ENCODE measurements at places on chromosomes 16 and 17. TPM values are rescaled to one million over a fixed set of nuclear protein-coding genes. Genes with fewer than 3 reads are reported as not detected.

- no peak for ATAC-seq
These were observed 9.4 kb downstream of the GGA2 start for GRCh38 chr16:23500862-23501225.

DNA sequence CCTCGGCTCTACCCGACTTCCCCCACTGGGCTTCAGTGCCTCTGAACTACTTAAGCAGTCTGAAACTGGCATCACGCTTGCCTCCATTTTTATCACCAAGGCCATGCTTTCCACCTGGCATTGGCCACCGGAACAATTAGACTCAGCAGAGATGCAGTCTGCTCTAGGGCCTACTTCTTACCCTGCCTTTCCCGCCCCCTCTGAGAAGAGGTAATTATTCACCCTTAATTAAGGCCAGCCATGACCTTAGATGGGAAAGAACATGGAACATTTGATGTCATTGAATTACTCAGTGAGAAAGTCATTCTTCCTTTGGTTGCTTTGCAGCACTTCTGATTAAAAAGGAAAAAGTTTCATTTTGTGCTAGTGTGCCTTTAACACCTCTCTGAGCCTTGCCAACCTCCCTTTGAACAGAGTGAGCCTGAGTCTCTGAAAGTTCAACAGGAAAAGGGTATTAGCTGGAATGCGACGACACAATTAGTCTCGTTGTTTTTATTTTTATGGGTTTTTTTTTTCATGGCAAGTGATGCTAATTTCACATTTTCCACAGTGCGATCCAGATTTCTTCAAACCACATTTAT lies 60.9 kb upstream of the TNRC6A start:
- peak; percentile 84 for ATAC-seq

The GUCY2D gene
- total RNA-seq, result 0.15 TPM

- ATAC-seq, result no peak
These were observed 51.2 kb upstream of the MED9 start for GRCh38 chr17:17425591-17425990.

DNA sequence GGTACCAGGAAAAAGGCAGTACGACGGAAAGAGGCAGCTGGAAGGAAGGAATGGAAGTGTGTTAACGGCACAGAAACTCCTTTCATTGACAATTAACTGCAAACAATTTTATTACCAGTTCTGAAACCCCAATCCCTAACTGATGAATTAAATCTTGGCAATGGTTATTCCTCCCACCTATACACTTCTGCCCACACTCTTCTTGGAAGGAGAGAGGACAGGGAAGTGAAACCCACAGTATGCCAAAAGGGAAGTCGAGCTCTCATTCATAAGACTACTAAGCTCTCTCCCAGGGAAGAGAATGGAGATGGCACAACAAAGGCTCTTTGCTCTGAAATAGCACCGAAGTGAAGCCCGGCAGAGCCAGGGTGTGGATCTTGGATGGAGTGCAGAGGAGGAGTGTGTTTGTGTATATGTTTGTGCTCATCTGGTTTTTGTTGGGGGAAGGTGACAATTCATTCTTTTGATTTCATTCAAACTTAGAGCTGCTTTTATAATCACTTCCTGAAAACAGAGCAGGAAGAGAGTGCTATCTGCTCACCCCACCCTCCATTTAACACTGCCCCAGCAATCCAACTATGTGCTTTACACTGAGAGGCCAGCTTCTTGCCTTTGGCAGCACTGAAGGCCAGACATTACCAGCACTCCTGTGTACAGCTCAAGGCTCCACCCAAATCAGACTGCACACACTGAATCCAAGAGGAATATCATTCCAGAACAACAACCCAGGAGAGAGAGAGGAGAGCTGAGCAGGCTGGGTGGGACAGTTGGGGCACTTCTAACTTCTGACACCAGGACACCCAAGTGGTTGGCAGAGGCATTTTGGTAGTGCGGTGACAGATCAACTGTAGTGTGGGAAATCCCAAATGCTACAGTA lies 68.7 kb downstream of the HIC1 start:
- ATAC-seq, result no peak

DNA sequence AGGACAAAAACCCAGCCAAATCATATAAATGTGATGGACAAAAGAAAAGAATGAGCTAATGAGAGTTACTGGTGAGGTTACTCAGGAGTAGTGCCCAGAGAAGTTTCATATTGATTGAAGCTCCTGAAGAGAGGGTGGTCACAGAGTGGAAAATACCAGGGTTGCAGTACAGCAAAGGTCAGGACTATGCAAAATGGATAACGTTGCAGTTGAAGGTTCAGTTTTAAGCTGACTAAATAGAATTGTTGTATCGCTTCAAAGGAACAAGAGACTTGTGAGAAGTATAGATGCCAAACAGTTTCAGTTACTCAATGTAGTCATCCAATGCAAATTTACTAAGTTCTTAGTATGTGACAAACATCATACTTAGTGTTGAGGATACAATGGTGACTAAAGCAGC lies 47.1 kb downstream of the ABCA8 start:
- ATAC-seq, result peak; percentile 35

GRCh38 chr16:57711993-57712392 lies 17.4 kb downstream of the DRC7 start:
- ATAC-seq, result peak; percentile 65

The IGSF6 gene
- total RNA-seq, result not detected

DNA sequence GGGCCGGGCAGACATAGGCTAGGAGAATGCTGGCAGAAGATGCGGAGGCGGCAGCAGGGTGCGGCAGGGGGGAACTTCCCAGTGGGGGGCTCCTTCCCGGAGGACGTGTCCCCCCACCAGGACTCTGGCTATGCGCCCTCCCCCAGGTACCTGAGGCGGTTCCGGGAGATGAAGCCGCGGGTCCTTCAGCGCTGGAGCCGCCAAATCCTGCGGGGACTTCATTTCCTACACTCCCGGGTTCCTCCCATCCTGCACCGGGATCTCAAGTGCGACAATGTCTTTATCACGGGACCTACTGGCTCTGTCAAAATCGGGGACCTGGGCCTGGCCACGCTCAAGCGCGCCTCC lies 3.4 kb downstream of the WNK4 start:
- no peak for ATAC-seq

GRCh38 chr16:6852643-6853225 lies 479.9 kb upstream of the RBFOX1 start:
- ATAC-seq, result no peak

DNA sequence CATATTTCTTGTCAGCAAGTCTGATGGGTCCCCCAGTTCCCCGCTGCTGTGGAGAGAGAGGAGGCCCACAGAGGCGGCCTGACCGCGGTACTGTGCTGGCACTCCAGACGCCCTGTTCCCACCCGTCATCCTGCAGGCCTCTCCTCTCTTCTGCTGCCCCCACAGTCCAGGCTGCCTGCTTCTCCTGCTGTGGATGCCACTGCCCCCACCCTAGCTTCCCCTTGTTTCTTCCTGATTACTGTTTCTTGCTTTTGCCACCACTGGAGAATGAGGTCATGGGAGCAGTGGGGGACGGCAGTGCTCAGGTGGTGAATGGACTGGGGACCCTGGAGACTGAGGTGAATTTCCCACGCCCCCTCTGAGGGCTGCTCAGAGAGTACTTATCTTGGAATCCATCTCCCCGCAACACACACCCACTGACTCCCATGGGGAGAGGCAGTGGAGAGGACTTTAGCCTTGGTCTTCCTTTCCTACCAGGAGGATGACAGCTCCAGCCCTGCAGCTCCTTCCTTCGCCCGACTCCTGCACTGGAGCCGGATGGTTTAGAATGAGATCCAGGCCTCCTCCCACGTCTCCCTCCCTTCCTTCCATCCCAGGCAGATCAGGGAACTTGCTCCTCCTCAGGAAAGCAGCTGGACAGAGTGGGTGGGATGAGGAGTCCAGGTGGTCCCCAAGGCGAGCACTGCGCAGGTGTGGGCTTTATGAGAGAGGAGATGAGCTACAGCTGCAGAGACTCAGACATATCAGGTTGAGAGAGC lies 60.4 kb downstream of the PLXDC1 start:
- no peak for ATAC-seq

DNA sequence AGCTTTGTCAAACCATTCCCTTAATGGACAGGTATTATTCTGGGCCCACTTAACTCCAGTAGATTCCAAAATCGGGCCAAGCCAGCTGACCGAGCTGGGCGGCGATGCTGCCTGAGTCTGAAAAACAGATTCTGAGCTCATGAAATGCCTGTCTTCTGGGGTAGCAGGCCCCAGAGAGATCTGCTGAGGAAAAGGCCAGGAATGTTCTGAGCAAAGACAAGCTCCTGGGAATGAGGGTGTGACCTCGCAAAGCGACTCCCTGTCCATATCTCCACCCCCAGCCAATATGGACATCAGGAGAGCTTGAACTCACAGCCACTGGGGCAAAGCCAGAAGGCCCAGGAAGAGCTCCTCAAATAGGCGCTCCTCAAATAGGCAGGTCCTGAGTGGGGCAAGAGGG lies 23.7 kb downstream of the ZNF423 start:
- no peak for ATAC-seq

The ADGRG3 gene
- total RNA-seq, result not detected

The CDH3 gene
- total RNA-seq, result 0.86 TPM

DNA sequence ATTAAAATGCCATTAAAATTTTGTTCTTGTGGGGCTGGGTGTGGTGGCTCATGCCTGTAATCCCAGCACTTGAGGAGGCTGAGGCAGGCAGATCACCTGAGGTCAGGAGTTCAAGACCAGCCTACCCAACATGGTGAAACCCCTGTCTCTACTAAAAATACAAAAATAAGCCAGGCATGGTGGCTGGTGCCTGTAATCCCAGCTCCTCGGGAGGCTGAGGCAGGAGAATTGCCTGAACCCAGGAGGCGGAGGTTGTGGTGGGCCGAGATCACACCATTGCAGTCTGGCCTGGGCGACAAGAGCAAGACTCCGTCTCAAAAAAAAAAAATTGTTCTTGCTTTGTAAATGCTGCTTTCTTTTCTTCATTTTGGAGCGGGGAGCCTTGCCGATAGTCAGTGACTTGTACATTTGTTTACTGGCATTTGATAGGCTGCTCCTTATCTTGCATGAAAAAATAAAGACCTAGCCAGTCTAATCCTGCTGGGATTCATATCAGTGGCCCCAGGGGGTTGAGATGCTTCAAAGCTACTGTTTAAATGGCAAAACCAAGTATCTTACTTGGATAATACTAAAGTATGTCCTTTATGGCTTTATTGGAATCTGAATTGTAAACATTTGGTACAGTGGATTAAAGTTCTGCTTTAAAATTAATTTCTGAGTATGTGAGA lies 3.3 kb upstream of the CLTC start:
- ATAC-seq, result no peak

The GRN gene
- total RNA-seq, result 54.5 TPM

DNA sequence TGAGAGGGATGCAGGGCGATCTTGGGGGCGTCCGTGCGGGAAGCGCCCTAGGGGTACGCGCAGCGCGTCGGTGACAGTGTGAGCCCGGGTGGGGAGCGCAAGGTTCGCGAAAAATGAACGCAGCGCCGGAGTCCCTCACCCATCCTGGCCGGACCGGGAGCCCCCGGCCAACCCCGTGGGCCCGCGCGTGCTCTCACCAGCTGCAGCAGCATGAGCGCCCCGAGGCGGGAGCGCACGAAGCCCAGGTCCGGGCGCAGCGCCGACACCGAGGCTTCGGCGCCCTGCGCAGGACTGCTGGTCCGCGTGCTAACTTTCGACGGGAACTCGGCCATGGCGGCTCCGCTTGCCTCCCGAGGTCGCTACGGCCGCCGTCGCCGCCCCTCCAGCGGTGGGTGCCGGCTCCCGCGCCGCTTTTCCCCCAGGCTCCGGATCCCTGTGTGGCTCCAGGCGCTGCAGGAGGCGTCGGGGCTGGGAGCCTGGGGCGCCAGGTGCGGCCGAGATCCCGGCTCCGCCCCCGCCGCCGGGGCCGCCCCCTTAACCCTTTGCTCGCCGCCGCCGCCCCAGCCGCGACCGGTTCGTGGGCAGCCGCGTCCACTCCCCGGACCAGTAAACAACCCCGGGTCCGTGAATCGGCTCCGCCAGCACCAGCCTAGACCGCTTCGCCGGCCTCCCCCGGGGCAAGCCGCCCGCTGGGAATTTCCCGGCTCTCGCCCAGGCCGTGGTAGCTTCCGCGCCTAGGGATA lies at the start of gene PLLP:
Gene PLLP, minus strand, starts transcription at position 464 of the 743 bp plus-strand sequence. Its CDS starts 132 bp downstream, at position 332.
- peak; percentile 76 for ATAC-seq

- ATAC-seq, result no peak
These were observed at the start of gene KRT222 for GRCh38 chr17:40664582-40665333. Gene KRT222, minus strand, starts transcription at chr17:40665177. Its CDS starts 78 bp downstream, at chr17:40665099.

DNA sequence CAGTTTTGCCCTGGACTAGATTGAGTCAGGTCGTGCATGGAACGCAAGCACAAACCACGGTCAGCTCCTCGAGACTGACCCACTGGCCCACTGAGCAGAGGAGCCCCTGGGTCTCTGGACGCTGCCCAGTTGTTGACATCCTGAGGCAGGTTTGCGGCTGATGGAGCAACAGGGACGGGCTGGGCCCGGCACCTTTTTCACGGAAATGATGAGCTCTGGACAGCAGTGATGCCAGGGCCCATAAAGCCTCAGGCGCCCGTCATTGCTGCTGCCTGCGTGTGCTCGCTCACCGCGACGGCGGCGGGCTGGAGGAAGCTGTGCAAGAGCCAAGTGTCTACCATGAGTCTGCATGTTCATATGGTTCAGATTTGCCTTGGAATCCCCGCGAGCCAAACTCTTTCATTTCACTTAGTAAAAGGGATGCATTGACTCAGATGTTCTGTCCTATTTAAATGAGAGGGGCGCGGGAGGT lies 30.8 kb upstream of the CRISPLD2 start:
- ATAC-seq, result no peak

- ATAC-seq, result no peak
These were observed 804.5 kb upstream of the SOX9 start for GRCh38 chr17:71316176-71316897.

The CTRB2 gene
- not detected for total RNA-seq

DNA sequence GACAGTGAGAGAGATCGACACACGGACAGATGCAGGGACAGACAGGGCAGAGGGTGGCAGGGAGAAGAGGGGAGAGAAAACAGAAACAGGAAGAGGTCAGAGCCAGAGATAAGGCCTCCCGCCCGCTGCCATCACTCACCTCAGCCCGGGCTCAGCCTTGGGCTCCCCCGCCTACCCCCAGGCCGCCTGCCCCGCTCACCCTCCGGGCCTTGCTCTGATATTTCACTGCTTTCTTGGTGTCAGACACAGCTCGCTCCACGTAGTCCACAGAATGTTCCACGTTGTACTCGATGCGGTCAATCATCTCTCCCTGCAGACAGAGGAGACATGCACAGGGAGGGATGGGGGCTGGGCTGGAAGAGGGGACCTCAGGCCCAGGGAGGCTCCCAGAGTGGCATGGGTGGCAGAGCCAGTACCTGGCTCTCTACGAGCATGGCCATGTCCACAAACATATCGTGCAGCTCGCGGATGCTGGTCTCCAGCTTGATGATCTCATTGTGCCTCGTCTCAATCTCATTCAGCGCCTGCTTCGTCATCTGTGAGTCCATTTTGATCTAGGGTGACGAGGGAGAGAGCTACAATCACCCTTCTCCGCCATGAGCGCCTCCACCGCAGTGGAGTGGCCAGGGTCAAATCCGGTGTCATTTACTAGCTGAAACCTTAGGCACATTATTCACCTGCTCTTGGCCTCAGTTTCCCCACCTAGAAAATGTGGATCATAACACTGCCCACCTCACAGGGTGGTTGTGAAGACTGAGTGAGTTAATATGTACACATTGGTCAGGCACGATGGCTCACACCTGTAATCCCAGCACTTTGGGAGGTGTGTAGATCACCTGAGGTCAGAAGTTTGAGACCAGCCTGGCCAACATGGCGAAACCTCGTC lies 8.2 kb downstream of the HSD3B7 start:
- no peak for ATAC-seq
